Left lung (tissue), 14 donors: ENCODE measurements at places on chromosomes 2 and 18. TPM values are rescaled to one million over a fixed set of nuclear protein-coding genes. Genes with fewer than 3 reads are reported as not detected.
A peak's percentile ranks its signal among the peaks of the same experiment; 100 is the strongest.

DNA sequence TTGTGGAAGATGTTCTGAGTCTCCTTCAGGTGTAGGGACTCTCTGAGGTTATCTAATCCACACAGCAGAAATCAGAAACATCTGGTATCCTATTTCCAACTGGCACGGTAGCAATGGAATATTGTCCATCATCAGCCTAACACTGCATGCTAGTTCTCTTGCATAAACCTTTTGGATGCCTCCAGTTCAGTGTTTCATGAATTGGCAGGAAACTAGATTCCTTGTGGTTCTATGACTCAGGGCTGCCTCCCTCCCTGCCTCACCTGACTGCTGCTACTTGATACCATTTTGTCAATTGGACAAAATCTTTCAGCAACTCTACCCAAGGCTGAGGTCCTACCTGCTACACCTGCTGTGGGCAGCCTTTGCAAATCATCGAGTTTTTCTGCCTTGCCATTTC, 130.9 kb downstream of the TPGS2 start:
- no peak overlapping the region for H3K4me3 ChIP-seq
- no peak for DNase-seq
- no peaks in the 10 kb centered on the region for H3K4me1 ChIP-seq
- no peaks in the 10 kb centered on the region for H3K36me3 ChIP-seq
- H3K27ac ChIP-seq, result no peak overlapping the region
- no peaks in the 10 kb centered on the region for H3K27me3 ChIP-seq

DNA sequence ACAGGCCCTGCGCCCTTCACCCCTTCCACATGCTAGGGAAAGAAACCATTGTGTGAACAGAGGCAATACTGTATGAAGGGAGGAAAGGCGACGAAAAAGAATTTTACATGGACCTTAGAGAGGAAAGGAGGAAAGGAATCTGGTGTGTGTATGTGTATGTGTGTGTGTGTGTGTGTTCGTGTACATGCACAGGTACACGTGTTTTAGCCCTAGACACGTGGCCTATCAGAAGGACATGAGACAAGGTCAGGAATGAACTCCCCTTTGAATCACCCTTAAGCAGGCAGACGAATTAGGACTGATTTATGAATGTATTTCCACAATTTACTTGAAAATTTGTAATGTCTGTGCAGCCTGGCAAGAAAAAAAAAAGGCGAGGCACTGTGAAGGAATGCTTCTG, 276.0 kb downstream of the ZNF516 start:
- H3K4me1 ChIP-seq, result no peaks in the 10 kb centered on the region
- H3K36me3 ChIP-seq, result no peaks in the 10 kb centered on the region
- H3K27me3 ChIP-seq, result no peaks in the 10 kb centered on the region
- no peak overlapping the region for H3K4me3 ChIP-seq

GRCh38 chr2:232026910-232027309, 65.4 kb downstream of the DIS3L2 start:
- no peak overlapping the region for H3K27ac ChIP-seq
- DNase-seq, result no peak
- H3K36me3 ChIP-seq, result peaks cover 57% of the 10 kb centered on the region
- no peaks in the 10 kb centered on the region for H3K27me3 ChIP-seq

SKOR2 gene
- polyA plus RNA-seq, result not detected

DNA sequence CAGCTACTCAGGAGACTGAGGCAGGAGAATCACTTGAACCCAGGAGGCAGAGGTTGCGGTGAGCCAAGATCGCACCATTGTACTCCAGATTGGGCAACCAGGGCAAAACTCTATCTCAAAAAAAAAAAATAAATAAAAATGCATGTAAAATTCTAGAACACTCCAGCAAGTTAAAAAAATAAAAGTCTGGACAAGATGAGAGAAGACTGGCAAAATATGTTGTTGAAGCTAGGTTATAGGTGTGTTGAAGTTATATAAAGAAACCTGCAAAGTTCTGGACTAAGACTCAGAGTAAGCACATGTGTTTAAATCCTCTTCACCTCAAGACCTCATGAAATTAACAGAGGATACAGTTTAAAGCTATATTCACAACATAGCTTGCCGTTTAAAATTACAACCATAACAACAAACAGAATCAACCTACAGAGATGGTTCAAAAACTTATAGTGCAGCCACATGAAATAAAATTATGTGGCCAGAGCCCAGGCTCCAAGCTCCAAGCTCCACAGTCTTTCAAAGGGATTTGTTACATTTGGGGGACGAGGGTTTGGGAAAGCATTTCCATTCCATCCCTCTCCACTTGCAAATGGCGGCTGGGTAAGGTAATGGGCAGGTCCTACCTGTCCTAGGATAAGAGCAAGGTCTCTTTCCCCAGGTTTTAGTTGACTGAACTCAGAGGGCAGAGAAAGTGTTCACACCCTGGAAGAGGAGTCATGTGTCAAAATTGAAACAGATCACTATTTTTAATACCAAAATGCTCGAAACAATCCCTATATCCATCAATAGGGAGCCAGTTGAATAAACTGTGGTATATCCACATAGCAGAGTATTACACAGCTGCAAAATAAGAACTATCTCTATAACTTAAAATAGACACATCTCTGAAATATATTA, 59.9 kb upstream of the MYCN start:
- no peaks in the 10 kb centered on the region for H3K36me3 ChIP-seq
- no peaks in the 10 kb centered on the region for H3K27me3 ChIP-seq
- H3K27ac ChIP-seq, result no peak overlapping the region
- H3K4me1 ChIP-seq, result no peaks in the 10 kb centered on the region
- no peak for DNase-seq

- H3K36me3 ChIP-seq, result no peaks in the 10 kb centered on the region
- H3K27me3 ChIP-seq, result peaks cover 75% of the 10 kb centered on the region
- no peak overlapping the region for H3K4me3 ChIP-seq
Observed at GRCh38 chr2:26569216-26570082, 71.7 kb downstream of the CIB4 start.

GRCh38 chr2:142786918-142787702, 90.4 kb upstream of the KYNU start:
- H3K27ac ChIP-seq, result no peak overlapping the region
- H3K36me3 ChIP-seq, result no peaks in the 10 kb centered on the region
- H3K27me3 ChIP-seq, result no peaks in the 10 kb centered on the region
- no peak for DNase-seq
- H3K4me1 ChIP-seq, result no peaks in the 10 kb centered on the region

DNA sequence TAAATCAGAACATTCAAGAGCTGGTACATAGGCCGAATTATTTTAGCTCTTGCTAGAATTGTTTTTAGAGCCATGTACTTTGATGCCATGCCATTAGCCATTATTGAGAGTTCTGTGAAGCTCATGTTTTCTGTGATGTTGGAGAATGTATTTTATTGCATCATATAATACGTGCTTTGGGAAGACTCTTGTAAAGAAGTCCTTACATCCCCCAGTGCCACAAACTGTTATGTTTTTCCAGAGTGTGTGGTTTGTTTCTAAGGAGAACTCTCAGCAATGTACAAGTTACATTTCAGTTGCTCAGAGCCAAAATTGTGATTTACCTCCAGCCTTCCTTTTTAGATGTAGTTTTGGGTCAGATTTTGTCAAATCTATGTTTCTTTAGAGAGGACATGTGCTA, 148.6 kb downstream of the HAUS1 start:
- peaks cover 34% of the 10 kb centered on the region for H3K4me1 ChIP-seq
- no peaks in the 10 kb centered on the region for H3K27me3 ChIP-seq
- H3K36me3 ChIP-seq, result no peaks in the 10 kb centered on the region
- H3K4me3 ChIP-seq, result no peak overlapping the region

GRCh38 chr2:182667315-182667695, 48.8 kb upstream of the DNAJC10 start:
- no peak for DNase-seq
- no peak overlapping the region for H3K27ac ChIP-seq
- no peaks in the 10 kb centered on the region for H3K27me3 ChIP-seq
- no peak overlapping the region for H3K4me3 ChIP-seq
- H3K36me3 ChIP-seq, result no peaks in the 10 kb centered on the region
- no peaks in the 10 kb centered on the region for H3K4me1 ChIP-seq

DSG4 gene
- not detected for polyA plus RNA-seq

DNAH6 gene
- polyA plus RNA-seq, result 2.4 TPM

DNA sequence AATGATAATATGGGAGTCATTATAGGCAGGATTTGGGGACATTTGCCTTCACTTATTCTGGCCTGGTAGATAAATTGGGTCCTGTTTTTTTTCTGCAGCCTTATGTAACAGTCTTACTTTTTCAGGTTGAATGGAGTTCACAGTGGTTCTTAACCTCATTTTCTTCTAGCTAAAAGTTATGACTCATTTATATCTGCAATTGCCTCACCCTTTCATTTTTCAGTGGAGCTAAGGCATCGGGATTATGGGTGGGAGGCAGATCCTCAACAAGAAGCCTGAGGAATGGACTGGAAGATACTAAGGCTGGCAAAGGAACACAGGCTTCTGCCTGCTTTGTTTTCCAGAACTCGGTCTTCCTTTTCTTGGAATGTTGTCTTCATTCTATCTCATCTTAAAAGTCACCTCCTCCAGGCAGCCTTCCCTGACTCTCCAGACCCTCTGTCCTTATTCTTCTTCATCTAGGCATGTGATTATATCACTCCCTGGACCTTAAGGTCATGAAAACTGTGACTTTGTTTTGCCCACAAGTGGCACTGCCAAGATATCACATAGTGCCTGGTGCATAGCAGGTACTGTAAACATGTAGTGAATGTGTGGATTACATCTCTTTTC, 41.0 kb upstream of the ACSL3 start:
- H3K36me3 ChIP-seq, result no peaks in the 10 kb centered on the region
- H3K27ac ChIP-seq, result no peak overlapping the region
- H3K4me1 ChIP-seq, result no peaks in the 10 kb centered on the region
- no peak for DNase-seq
- H3K4me3 ChIP-seq, result no peak overlapping the region
- no peaks in the 10 kb centered on the region for H3K27me3 ChIP-seq

GRCh38 chr2:122542236-122542635, 786.8 kb downstream of the TSN start:
- H3K4me1 ChIP-seq, result no peaks in the 10 kb centered on the region
- H3K27me3 ChIP-seq, result no peaks in the 10 kb centered on the region
- H3K27ac ChIP-seq, result no peak overlapping the region
- no peaks in the 10 kb centered on the region for H3K36me3 ChIP-seq
- H3K4me3 ChIP-seq, result no peak overlapping the region
- DNase-seq, result no peak

- DNase-seq, result peak; percentile 86
- no peaks in the 10 kb centered on the region for H3K36me3 ChIP-seq
Observed at GRCh38 chr2:43132683-43133301, 93.6 kb downstream of the ZFP36L2 start.

GRCh38 chr2:234865040-234865439, 86.8 kb upstream of the SH3BP4 start:
- H3K27ac ChIP-seq, result no peak overlapping the region
- H3K36me3 ChIP-seq, result no peaks in the 10 kb centered on the region
- H3K4me1 ChIP-seq, result no peaks in the 10 kb centered on the region
- no peak for DNase-seq
- no peaks in the 10 kb centered on the region for H3K27me3 ChIP-seq
- H3K4me3 ChIP-seq, result no peak overlapping the region

SAG gene
- 0.21 TPM for polyA plus RNA-seq

DNA sequence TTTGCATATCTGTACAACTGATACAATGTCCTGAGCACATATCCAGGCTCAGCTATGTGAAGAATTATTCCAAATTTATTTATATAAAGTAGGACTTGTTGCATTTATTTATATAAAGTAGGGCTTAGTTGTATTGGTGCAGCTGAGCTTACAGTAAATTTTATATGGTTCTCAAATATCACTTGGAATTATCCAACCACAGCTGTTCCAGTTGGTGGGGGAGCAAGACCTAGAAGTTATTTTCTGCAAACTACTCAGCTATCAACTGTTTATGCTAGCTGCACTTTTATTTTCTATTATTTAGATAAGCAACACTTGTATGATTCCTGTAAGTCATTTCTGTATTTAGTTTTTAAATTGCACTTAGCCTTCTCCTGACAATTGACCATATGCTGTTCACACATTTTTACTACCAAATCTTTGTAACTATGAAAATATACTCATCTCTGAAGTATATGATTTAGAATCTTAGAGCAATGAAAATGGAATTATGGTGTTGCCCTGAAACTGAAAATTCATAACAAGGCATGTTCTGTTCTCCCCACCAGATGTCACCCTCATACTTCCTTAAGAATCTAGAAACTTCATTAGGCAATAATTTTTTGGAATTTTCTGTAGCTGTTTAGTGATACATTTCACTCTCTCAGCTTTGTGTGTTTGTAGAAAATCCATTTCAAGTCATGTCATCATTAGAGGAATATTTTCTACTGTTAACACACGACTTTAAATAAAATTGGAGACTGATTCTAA, 157.0 kb upstream of the CBLN2 start:
- H3K4me3 ChIP-seq, result no peak overlapping the region
- no peaks in the 10 kb centered on the region for H3K4me1 ChIP-seq
- H3K27me3 ChIP-seq, result no peaks in the 10 kb centered on the region
- peak; percentile 10 for DNase-seq
- H3K27ac ChIP-seq, result no peak overlapping the region

- no peak overlapping the region for H3K4me3 ChIP-seq
- H3K27me3 ChIP-seq, result no peaks in the 10 kb centered on the region
- H3K36me3 ChIP-seq, result no peaks in the 10 kb centered on the region
- no peak for DNase-seq
- H3K27ac ChIP-seq, result no peak overlapping the region
Observed at GRCh38 chr2:191316246-191316994, 71.2 kb downstream of the MYO1B start.

DNA sequence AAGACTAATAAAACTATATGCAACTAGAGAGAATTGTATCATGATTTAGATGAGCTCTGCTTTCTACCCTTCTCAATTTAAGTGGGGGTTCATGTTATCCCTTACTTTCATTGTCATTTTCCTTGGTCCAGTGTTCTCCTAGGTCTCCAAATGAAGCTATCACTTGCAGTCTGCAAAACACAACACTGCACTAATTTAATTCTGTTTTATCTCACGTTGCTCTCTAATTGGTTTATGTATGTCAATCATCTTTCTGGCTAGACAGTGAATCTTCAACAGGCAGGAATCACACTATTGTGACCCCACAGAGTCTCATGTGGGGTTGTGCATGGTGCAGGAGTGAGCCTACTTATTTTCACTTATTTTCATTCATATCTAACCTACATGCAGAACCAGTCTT, 348.3 kb upstream of the SYT4 start:
- no peaks in the 10 kb centered on the region for H3K36me3 ChIP-seq
- H3K27me3 ChIP-seq, result no peaks in the 10 kb centered on the region

TCF23 gene
- 0.08 TPM for polyA plus RNA-seq

DNA sequence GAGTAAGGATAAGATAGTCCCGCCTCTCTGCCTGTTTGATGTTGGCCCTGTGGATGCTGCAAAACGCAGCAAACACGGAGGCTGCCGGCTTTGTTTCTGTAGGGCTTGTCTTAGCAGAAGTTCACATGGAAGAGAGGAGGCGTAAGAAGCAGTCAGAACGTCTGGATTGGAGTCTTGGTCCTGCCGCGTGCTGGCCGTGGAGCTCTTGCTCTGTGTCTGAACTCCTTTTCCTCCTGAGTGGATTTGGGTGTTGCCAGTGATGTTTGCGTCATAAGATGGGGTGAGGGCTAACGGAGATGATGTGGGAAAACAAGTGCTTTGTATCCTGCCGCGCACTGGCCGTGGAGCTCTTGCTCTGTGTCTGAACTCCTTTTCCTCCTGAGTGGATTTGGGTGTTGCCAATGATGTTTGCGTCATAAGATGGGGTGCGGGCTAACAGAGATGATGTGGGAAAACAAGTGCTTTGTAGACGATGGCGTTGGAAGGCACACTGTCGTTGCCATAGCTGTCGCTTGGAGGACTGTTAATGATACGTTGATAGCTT, 240.9 kb downstream of the AGAP1 start:
- no peaks in the 10 kb centered on the region for H3K27me3 ChIP-seq
- H3K4me1 ChIP-seq, result no peaks in the 10 kb centered on the region
- H3K27ac ChIP-seq, result no peak overlapping the region
- no peaks in the 10 kb centered on the region for H3K36me3 ChIP-seq
- no peak for DNase-seq
